ENCODE measurements at places on chromosomes 4 and X. TPM values are rescaled to one million over a fixed set of nuclear protein-coding genes. Genes with fewer than 3 reads are reported as not detected.

GRCh38 chr4:173537613-173538147 is 7.7 kb upstream of the HAND2 start:
- DNase-seq: no peak
- H3K27me3 ChIP-seq: peaks cover 97% of the 10 kb centered on the region
- peaks cover 17% of the 10 kb centered on the region for H3K4me1 ChIP-seq
- H3K4me3 ChIP-seq: peak overlapping the region; percentile 40
- no peaks in the 10 kb centered on the region for H3K36me3 ChIP-seq

- no peak for DNase-seq
- H3K4me3 ChIP-seq: no peak overlapping the region
- no peaks in the 10 kb centered on the region for H3K36me3 ChIP-seq
These were observed 150.9 kb downstream of the BCOR start for GRCh38 chrX:39946822-39947221.

GRCh38 chr4:166903408-166903807 is 330.9 kb downstream of the SPOCK3 start:
- H3K4me3 ChIP-seq: no peak overlapping the region
- no peak overlapping the region for H3K27ac ChIP-seq
- no peaks in the 10 kb centered on the region for H3K36me3 ChIP-seq

The ZNF711 gene
- total RNA-seq: 1.2 TPM

The FAM241A gene
- total RNA-seq: 5.0 TPM
